ENCODE measurements at places on chromosomes 7 and 10.

DNA sequence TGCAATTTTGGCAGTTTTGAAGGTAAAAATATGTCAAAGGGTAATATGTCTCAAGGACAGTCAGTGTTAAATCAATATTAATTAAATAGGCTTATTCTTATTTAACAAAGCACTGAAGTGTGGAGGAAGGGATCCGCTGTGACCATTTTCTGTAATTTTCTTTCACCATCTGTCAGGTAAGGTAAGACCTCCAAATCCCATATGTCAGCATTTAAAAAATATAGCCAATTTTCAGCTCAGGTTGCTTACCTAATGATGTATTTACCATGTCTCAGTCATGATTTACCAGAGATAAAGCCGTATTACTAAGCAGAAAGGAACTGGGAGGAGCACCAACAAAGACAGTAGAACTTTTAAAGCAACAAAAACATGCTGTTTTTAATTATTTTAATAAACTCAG, 683.9 kb downstream of the CCSER2 start:
- no peak overlapping the region for H3K27ac ChIP-seq
- H3K27me3 ChIP-seq, result no peaks in the 10 kb centered on the region
- no peaks in the 10 kb centered on the region for H3K4me1 ChIP-seq
- H3K36me3 ChIP-seq, result no peaks in the 10 kb centered on the region
- DNase-seq, result no peak

DNA sequence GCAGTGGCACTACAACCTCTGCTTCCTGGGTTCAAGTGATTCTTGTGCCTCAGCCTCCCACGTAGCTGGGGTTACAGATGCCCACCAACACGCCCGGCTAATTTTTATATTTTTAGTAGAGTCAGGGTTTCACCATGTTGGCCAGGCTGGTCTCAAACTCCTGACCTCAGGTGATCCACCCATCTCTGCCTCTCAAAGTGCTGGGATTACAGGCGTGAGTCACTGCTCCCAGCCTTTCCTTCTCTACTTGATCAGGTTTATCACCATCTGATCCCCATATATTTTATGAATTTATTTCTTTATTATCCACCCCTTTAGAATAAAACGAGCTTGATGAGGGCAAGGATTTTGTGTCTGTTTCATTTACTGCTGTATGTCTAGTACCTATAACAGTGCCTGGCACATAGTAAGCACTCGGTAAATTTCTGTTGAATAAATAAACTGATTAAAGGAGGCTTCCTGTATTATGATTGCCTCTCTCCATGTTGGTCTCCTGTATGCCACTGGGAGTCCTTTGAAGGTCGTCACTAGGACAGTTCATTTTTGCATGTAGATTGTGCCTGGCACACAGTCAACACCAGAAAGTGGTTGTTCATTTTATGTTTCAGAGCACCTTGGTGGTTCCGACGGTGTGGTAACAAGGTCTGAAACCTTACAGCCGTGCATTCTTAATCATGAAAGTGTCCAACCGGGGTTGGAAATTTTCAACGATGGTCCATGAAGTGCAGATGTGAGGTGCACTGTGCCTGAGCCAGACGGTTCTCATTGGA, 9.6 kb upstream of the EIF3A start:
- H3K27ac ChIP-seq, result no peak overlapping the region
- no peak for DNase-seq
- no peaks in the 10 kb centered on the region for H3K36me3 ChIP-seq
- peak overlapping the region; percentile 13 for H3K4me3 ChIP-seq
- H3K4me1 ChIP-seq, result peaks cover 37% of the 10 kb centered on the region

GRCh38 chr10:87669752-87670151, 10.1 kb downstream of the PAPSS2 start:
- no peak overlapping the region for H3K4me3 ChIP-seq
- no peak overlapping the region for H3K27ac ChIP-seq
- no peak for DNase-seq
- H3K36me3 ChIP-seq, result no peaks in the 10 kb centered on the region
- peaks cover 12% of the 10 kb centered on the region for H3K27me3 ChIP-seq

DNA sequence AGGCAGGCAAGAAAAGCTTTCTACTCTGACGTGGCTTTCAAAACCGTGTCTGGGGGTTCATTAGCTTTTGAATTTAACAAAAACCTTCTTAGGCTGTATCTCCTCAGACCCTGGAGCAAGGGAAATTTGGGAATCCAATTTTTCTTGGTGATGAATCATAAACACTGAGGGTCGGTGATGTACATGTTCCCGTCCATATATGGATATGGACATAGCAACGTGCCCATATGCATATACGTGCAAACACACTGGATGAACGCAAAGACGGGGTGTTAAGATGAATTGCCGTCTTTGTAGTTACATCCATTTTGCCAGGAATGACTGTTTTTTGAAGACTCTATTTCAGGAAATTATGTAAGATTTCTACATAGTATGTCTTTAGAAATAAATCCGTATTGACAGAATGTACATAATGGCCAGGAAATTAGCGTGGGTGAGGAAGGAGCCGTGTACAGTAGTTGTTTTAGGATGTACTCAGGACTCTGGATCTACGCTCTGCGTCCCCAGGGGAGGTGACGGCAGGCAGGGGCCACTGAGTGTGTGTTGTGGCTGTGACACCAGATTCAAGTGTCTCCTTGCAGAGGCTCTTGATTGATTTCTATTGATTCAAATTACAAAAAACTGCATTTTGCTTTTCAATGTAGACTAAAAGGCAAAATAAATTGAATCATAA, 238.2 kb downstream of the DNAJB6 start:
- peaks cover 20% of the 10 kb centered on the region for H3K4me1 ChIP-seq
- peaks cover 9% of the 10 kb centered on the region for H3K27me3 ChIP-seq
- H3K4me3 ChIP-seq, result no peak overlapping the region
- H3K36me3 ChIP-seq, result no peaks in the 10 kb centered on the region

DNA sequence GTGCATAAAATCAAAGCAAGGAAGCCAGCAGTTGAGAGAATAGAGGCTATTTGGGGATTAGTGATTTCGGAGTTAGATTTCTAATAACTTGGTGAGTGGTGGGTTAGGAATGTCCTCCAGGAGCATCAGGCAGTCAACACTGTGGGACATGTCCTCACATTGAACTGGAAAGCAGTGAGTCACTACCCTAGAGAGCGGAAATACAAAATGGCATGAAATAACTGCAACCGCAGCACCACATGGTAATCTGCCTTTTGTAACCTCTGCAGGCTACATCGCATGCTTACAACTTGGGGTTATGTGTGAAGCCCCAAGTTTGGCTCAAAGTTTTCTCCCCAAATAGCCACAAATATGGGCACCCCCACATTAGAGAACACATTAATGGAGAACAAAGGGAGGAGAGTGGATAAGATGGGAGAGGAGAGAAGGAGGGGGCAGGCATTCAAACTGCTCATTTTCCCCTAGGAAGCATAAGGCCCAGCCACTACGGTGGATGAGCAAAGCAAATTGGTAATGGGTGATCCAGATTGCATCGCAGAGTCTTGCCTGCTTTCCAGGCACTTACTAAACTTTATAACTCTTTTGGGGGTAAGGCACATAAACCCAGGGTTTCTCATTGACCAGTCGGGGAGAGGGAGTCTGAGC, 22.0 kb upstream of the SLF2 start:
- H3K27me3 ChIP-seq, result peaks cover 64% of the 10 kb centered on the region
- H3K4me3 ChIP-seq, result no peak overlapping the region
- no peaks in the 10 kb centered on the region for H3K36me3 ChIP-seq
- no peaks in the 10 kb centered on the region for H3K4me1 ChIP-seq

DNA sequence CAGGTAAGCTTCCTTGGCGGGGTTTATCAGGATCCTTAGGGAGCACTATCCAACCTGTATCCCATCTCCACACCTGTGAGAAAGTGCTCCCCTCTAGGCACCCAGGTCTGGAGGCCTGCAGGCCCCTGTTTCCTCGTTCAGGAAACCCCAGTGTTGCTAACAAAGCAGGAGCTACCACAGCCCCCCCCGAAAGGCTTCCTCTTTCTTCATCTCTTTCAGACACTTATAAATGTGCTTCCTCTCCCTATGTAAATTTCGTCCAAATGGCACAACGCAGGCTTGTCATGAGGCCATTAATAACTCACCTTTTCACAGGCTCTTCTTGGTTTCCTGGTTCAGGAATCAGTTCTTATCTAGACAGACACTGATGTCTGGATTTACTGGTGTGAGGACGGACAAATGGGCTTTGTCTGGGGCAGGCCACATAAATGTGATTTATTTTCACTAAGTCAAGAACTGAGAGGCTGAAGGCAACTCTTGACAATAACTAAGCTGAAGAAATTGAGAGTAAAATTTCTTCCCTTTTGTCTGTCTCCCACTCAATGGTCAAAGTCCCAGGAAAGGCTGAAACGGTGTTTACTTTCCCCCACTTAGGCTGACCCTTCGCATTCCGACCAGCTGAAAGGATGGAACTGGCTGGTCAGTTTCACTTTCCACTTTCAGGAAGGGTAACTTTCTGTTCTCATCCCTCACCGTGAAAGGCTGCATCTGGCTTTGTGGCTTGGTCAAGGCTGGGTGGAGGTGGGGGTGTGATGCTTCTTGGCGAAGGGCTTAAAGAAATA, 46.8 kb downstream of the PIK3AP1 start:
- H3K27me3 ChIP-seq, result no peaks in the 10 kb centered on the region
- DNase-seq, result no peak
- H3K4me3 ChIP-seq, result no peak overlapping the region
- H3K4me1 ChIP-seq, result peaks cover 5% of the 10 kb centered on the region

DNA sequence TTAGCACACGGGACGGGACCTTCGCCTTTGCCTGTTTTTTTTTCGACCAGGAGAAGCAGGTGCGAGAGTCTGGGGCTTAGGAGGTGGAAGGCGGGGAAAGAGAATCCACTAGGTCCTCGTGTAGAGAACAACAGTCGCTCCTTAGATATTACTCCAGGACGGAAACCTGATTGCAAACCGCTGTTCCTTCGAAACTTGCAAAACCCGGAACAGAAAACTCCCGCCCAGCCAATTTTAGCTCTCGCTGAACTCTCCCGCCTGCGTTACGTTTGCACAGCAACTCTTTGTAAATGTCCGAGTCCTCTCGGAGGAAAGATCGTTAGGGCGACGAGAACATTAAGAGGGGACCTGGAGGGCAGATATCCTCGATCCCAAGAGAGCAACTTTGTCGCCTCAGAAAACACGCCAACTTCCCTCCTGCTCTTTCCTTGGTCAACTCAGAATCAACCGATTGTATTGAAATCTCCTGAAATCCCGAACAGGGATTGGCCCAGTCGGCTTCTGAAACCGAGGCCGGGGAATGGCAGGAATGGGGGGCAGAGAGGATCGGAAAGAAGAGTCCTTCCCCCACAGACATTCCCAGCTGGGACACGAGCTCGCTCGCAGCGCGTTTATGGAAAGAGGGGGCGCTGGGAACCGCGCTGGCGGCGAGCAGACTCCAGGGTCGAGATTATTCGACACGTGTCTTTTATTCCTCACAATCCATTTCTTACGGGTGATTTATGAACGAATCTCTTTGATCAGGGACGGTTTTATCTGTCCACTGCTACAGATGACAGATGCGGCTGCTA, 9.9 kb downstream of the TWIST1 start:
- peaks cover 4% of the 10 kb centered on the region for H3K36me3 ChIP-seq
- H3K4me3 ChIP-seq, result no peak overlapping the region
- peaks cover 71% of the 10 kb centered on the region for H3K27me3 ChIP-seq
- no peak overlapping the region for H3K27ac ChIP-seq
- no peaks in the 10 kb centered on the region for H3K4me1 ChIP-seq
- DNase-seq, result peak; percentile 60
